Bronchial epithelial cell (primary cell): ENCODE measurements at places on chromosomes 3 and 15. TPM values are rescaled to one million over a fixed set of nuclear protein-coding genes. Genes with fewer than 3 reads are reported as not detected.

Gene XCR1
- under 0.01 TPM in 1 of 2 replicates, not detected in the other for total RNA-seq

Gene SLC6A11
- total RNA-seq: 3.2 and 3.5 TPM in 2 replicates

Gene EIF4E3
- 2.1 and 3.1 TPM in 2 replicates for total RNA-seq

Gene CHST13
- not detected in 2 replicates for total RNA-seq

Gene HTR3E
- total RNA-seq: not detected in 2 replicates

Gene RTP3
- total RNA-seq: not detected in 2 replicates

Gene SLC24A5
- total RNA-seq: not detected in 2 replicates

Gene SPINT1
- 145 and 191 TPM in 2 replicates for total RNA-seq

Gene RCCD1
- total RNA-seq: 11.6 and 12.9 TPM in 2 replicates

Gene ELL3
- 20.2 and 23.2 TPM in 2 replicates for total RNA-seq

Gene SSUH2
- total RNA-seq: 0.13 and 0.26 TPM in 2 replicates

Gene PIERCE2
- total RNA-seq: 1.8 and 2.9 TPM in 2 replicates

Gene SEMA5B
- under 0.01 and 0.38 TPM in 2 replicates for total RNA-seq

GRCh38 chr3:108862865-108863798, 40.5 kb downstream of the TRAT1 start:
- peak; percentile 94 for DNase-seq

GRCh38 chr15:72912996-72913395, 129.4 kb upstream of the ADPGK start:
- no peak for DNase-seq

GRCh38 chr15:31606194-31606669, 279.6 kb downstream of the KLF13 start:
- peak; percentile 74 for DNase-seq

DNA sequence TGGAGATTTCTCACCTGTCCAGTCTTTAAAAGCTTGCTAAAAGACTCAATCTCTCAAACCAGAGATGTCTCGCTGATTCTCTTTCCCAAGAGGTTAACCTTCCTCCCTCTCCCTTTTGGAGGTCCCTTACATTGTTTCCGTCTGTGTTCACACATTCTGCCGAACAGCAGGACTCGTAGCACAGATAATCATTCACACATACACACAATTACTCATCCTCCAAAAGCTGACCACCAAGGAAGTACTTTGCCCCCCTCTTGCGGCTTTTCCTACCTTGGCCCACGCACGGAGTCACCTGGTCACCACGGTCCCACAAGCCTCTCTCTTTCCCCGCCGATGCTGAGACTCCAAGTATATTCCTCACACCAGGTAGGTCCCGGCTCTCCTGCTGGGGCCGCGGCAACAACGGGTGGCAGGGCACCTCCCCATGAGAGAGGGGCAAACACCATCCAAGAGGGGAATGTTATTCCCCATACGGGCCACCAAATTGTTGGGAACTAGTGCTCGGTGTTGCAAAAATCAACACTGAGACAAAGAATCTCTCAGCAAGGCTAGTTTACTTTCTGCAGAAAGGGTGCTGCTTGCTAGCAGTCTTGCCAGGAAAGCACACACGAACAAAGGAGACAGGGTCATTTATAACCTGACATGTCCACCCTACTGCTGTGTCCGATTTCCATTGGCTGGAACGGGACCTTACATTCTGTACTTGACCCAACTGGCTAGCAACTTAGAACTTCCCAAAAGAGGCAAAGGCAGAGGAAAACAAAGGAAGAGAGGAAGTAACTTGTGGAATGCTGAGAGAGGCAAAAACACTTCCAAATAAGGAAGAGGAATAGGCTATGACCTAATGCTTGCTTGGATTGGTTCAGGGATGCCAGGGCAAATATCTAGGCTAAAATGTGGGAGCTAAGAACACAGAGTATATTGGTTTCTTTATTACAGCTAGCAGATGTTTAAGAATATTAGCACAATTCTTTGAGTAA, 102.1 kb upstream of the NECTIN3 start:
- no peak for DNase-seq

DNA sequence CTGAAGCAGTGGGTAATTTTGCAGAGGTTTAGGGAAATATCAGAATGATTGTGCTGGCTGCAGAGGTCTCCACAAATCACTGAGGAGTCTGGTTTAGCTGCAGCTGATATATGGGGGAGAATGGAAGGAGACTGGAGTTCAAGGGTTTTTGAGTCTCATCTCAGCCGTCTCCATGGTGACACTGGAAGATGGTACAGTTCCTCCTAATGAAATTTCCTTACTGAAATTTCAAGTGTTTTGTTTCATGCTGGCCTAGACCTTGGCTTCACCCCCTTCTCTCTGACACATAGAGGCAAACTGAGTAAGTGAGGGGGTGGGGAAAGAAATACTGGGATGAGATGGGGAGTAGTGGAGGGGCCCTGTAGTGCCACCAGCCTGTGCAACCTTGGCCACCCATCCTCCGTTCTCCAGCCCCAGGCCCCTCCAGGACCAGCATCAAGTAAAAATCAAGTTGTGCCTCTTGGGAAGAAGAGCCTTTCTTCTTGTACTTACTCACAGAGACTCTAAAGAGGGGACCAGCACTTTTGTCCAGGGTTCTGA, 17.8 kb upstream of the MORF4L1 start:
- DNase-seq: no peak

DNA sequence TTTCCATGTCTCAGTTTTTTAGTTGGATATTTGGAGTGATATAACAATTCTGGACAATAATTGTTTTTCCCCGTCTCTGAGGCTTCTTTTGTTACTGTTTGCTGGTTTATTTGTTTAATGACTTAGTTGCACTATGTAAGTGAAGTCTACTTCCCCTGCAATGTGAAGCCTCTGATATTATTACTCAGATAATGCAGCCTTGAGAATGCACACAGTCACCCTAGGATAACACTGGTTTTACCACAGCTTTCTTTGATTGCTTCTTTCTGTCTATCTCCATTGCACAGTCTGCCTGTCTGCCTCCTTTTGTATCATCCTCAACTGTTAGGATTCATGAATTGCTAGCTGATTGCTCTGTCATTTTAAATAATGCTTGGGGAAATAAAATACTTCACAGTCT, 208.7 kb upstream of the ROBO1 start:
- peak; percentile 38 for DNase-seq

GRCh38 chr3:171838218-171838720, 4.9 kb upstream of the TMEM212 start:
- no peak for DNase-seq

DNA sequence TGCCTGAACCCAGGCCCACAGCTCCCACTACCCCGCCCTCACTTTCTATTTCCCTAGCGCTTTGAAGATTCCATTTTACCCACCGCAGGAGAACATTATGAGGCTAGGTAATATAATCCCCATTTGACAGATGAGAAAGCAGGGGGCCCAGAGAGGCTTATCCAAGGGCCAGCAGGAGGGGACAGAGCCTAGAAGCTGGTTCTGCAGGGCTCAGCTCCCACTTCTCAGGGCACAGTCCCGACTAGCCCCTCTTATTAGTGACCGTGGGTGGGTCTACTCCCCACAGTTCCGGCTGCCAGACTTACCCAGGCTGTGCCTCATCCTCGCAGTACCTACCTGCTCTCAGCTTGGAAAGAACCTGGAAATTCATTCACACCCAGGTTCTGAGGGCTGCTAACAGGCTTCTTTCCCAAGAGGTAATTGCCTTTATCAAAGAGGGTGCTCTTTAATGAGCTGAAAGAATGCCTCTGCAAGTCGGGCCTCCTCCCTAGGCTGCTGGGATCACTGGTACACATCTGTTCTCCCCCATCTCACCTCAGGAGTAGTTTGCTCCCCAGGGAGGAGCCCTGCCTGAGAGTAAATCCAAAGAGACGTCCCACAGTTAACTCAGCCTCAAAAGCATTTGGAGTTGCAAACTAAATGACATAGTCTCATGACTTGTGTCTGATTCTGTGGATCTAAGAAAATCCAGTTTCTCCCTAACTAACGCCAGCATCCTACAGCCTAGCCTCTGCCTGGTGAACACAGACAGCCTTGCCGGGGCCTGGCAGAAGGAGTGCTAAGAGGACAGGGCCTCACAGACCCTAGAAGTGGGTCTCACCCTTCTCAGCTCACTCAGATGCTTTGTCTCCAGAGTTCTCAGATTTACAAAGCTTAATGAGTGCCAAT, 125.0 kb downstream of the CHSY1 start:
- no peak for DNase-seq

DNA sequence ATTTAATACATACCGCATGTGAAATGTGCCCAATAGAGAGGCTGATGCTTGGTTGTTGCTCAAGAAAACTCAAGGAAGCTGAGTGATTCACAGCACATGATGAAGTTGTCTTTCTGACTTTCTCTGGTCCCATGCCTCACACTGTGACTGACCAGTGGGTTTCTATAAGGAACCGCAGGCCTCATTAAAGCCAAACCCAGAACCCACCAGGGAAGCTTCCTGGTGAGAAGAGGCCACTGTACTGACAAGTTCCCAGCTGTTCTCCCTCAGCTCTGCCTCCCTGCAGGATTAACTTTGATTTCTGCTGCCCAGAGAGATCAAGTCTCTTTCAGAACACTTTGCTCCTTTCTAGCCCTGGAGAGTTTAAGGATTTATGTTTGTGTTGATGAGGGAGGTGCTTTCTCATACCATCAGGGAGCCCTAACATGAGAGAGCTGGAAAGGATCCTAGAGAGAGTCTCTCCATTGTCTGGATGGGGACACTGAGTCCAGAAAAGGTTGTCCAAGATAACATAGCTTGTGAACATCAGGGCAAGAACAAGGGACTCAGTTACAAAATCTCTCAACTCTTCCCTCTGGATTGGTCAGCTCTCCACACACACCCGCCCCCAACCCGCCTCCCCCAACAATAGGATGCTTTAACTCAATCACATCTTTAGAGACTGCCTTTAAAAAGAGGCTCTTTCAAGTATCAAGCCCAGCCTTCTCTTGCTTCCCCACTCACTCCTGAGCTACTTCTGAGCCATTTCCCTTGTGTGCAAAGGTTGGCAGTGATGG, 303.2 kb upstream of the TLE3 start:
- no peak for DNase-seq

DNA sequence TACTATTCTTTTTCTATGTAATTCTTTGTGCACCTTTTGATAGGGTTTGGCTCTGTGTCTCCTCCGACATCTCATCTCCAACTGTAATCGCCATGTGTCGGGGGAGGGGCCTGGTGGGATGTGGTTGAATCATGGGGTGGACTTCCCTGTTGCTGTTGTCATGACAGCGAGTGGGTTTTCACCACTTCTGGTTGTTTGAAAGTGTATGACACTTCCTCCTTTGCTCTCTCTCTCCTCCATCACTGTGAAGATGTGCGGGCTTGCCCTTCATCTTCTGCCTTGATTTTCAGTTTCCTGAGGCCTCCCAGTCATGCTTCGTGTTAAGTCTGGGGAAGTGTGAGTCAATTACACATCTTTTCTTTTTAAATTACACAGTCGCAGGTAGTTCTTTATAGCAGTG, 225.8 kb upstream of the DPPA4 start:
- DNase-seq: no peak

DNA sequence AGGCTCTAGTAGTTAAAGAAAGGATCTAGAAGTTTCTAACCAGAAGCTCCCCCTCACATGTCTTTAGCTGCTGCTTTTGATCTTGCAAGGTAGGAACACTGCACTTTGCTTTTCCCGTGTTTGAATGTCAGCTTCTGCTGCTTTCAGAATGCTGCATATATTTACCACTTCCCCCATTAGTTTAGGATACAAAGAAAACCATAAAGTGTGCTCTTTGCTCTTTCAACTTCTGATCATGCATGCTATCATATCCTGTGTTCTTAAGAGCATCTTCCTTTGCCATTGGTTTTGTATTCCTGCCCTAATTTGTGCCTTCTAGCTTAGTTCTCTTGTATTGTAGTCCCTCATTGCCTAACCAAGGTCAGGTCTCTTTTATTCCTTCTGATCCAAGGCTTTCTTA, 43.3 kb downstream of the ZNF609 start:
- no peak for DNase-seq

DNA sequence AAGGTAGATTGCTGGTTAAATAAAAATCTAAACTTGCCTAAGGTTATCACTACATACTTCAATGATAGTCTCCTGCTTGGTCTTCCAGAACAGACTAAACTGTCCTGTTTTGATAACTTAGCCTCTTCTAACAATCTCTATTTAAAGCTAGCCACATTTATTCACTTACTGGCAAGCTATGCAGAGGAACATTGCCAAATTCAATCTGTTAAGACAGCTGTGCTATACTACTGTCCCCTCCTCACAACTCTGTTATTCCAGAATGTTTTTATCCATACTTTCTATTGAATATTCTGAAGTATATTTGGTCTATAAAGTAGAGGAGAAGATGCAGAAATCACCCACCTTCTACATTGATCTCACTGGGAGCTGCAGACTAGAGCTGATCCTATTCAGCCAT, 594.0 kb upstream of the CCDC54 start:
- DNase-seq: no peak

GRCh38 chr3:151230646-151231045, 27.6 kb upstream of the GPR171 start:
- DNase-seq: no peak

- DNase-seq: peak; percentile 35
Measured at GRCh38 chr15:95202569-95203349, 971.4 kb downstream of the MCTP2 start.

DNA sequence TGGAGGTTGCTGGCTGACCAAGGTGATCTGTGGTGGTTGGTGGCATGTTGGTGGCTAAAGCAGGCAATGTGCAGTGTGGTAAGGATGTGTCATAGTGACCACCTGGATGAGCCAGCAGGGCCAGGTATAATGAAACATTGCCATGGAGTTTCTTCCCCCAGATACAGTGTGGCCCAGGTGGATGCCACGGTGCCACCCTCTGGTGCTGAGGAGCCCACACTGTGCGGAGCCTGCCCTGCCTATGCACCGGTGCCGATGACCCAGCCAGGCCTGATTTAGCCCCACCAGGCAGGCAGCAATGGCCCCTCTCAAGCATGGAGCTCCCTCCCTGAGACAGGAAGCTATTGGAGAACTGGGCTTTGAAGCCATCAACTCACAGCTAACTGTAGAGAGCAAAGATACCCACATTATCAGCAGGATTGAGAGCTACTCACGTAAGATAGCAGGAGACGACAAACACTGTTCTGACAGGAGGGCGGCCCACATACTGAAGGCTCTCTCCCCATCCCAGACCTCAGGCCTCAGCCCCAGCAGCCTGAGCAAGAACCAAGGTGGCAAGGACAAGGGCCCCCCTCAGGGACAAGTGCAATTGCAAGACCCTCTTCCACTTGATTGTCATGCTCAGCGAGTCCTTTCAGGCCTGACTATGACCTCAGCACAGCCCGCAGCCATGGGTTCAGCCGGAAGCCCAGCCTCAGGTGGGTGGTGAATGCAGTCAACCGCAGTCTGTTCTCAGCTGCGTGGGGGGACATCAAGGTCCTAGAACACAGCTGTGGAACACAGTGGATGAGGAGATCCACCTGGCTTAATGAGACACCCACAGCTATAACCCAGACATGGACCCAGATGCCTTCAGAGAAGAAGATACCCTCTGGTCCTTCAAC, 82.8 kb upstream of the CDV3 start:
- DNase-seq: no peak

GRCh38 chr15:51731549-51732267, 5.7 kb downstream of the LYSMD2 start:
- DNase-seq: peak; percentile 39
